ENCODE measurements at places on chromosomes 5 and 9.

GRCh38 chr5:139283252-139284166 lies 10.0 kb upstream of the MATR3 start:
- DNase-seq = no peak

DNA sequence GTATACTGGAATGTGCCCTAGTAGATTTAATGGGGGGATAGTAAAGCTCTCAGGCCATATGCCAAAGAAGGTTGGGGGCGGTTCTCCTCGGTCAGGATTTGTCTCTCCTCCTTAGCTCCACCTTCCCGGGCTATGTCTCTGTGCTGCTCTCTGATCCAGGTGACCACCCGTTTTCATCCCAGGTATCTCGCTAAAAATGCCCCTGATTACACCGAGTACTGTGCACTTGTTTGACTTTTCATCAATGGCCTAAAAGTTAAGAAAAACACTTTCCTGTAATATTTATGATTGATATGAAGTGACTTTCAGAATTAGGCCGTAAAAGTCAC lies 724 bp downstream of the NDUFS6 start:
- peak; percentile 29 for DNase-seq

DNA sequence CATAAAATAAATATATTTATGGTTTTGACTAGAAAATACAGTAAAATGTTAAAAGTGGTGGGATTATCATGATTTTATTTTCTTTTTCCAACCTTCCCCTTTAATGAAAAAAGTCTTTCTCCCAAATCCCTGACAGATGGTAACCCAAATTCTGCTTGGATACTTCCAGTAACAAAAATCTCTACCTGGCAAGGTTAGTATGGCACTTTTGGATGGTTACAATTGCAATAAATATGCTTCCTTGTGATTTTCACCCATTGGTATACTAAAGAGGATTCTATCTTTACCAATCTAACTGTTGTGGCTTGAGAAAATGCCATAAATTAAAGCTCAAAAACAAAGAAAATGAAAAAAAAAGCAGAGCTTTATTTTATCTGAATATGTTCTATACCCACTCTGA lies 62.8 kb downstream of the GABRB2 start:
- DNase-seq = no peak

GRCh38 chr9:132023419-132024180 lies 56.1 kb downstream of the MED27 start:
- no peak for DNase-seq

- peak; percentile 13 for DNase-seq
Observed at GRCh38 chr5:96297290-96297689, 135.8 kb downstream of the PCSK1 start.

DNA sequence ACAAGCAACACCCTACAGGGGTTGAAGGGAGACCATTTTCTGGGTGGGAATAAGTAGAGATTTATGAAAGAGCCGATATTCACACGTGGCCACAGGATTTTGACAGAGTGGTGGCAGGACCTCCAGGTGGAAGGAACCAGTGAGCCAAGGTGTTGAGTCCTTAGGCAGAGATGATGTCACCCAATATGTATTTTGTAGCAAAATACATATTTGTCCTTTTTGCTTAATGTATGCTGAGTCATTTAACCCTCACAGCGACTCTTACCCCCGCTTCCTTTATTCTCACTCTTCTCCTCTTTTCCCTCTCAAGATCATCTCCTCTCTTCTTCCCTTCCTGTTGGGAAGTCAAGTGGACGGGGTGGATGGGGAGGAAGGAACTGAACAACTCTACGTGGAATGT lies 215.7 kb upstream of the S1PR3 start:
- DNase-seq = no peak

- no peak for DNase-seq
Observed at GRCh38 chr5:79959407-79959806, 31.7 kb downstream of the MTX3 start.

GRCh38 chr5:143200781-143201398 lies 202.6 kb downstream of the NR3C1 start:
- DNase-seq = no peak

- no peak for DNase-seq
Observed at GRCh38 chr5:151258201-151258611, 5.2 kb downstream of the GM2A start.

- DNase-seq = peak; percentile 51
Observed at GRCh38 chr9:129109537-129109903, 1.1 kb downstream of the CRAT start.

GRCh38 chr5:6791031-6791430 lies 77.8 kb downstream of the TENT4A start:
- no peak for DNase-seq

Data from HEK293T (cell line).